ENCODE measurements at places on chromosomes 6 and 20.

DNA sequence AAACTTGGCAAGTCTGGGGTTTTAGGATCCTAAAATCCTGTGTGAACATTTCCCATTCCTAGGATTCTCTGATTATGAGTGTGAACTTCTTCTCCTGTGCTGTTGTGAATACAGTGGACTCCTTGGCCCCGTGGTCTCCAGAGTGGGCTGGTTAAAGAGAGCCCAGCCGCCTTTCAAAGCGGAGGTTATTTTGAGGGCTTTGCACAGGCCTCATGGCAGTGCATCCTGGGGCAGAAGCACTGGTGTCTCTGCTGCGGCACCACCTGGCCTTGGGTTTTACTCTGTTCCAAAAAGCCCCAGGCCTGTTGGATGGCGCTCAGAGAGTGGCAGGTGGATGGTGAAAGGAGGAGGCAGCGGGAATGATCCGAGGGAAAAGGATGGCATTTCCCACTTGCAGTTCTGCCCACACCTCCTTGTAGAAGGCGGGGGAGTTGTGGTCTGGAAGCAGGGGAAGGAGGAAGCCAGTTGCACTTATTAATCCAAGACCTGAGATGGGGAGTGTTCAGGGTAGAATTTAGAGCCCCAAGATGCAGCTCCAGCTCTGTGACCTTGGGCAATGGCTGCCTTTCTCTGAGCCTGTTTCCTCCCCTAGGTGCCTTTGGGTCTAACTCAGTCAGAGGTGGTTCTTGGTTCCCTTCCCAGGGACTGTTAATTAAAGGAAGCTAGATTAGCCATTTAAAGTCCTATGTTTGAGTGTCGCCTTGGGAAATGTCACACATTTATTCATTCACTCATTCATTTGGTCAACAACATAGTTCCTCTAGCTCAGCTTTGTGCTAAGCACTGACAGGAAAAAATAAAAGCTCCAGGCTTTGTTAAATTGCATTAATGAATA is 22.4 kb downstream of the MMP24 start:
- DNase-seq = no peak

DNA sequence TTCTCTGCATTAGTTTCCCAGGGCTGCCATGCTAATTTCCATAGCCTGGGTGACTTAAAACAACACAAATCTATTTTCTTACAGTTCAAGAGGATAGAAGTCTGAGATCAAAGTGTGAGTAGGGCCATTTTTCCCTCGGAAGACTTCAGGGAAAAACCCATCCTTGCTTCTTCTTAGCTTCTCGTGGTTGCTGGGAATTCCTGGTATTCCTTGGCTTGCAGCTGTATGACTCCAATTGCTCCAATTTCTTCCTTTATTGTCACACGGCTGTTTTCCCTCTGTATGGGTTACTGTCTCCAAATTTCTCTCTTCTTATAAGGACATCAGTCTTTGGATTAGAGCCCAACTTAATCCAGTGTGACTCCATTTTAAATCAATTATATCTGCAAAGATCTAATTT is 128.4 kb upstream of the JAG1 start:
- no peak for DNase-seq

DNA sequence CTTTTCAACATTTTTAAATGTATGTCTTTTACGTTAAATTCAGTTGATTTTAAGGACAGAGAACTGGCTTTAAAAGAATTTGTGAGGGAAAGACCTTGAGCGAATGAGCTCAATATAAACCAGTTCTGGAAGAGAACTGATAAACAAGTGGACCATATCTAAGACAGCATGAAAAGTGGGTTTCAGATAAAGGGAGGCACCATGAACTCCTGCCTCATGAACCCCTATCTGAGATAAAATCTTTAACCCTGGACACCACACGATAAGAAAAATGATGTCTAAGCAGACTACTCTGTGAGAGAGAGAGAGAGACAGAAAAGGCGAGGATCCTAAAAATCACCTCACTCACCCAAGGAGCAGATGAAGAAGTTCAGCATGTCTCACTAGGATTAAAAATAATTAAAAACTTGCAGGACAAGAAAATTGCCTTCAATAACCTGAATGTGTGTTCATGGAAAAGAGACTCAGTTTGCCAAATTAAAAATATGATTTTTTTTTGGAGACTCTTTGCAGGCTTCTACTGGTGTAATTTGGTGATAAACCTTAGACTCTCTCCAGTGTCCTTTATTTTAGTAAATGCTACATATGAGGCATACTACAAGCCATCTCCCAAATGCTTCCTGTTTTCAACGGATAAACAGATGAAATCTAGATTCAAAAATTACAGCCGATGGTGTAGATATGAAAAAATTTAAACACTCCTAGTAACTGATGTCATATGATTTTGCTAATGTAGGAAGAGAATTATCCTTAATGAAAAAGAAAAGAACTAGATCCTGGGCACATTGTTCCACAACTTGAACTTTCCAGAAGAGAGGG is 299.5 kb downstream of the ADGB start:
- no peak for DNase-seq

- no peak for DNase-seq
Measured at GRCh38 chr6:131825946-131826345, 18.1 kb downstream of the ENPP1 start.

DNA sequence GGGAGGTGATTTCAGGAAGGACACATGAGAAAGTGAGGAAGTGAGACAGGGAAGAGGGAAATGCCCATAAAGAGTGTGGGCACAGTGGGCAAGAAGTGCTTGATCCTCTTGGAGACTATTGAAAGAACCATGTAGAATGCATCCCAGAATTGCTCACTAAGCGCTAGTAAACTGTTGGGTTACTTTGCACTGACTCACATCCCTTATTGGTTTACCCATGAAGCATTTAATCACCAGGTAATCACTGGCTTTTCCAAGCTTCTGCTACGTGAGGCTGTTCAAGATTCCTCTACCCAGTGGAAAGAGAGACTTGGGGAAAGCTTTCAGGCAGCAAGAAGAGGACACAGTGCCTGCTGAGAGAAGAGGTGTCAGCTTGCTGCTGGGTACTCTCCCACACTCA is 410.0 kb upstream of the JAG1 start:
- DNase-seq = no peak

GRCh38 chr6:166266336-166266735 is 41.9 kb downstream of the PRR18 start:
- no peak for DNase-seq

DNA sequence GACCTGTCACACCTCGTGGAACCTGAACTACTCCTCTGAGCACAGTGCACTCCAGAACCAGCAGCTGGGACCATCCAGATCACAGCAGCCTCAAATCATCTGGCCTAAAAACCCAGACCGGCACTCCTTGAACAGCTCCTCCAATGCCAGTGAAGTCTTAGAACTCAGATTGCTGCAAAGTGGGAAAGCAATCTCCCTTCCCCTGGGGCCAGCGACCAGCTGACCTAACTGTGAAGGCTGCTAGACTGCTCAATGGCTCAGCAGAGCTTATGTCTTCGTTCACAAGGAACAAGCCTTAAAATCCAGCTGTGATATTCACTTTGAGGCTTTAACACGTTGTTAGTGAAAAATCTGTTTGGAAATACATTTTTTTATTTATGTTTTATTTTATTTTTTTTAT is 243.2 kb downstream of the ANKRD60 start:
- DNase-seq = no peak

- DNase-seq = no peak
Measured at GRCh38 chr20:1633535-1633934, 13.7 kb upstream of the SIRPB1 start.

DNA sequence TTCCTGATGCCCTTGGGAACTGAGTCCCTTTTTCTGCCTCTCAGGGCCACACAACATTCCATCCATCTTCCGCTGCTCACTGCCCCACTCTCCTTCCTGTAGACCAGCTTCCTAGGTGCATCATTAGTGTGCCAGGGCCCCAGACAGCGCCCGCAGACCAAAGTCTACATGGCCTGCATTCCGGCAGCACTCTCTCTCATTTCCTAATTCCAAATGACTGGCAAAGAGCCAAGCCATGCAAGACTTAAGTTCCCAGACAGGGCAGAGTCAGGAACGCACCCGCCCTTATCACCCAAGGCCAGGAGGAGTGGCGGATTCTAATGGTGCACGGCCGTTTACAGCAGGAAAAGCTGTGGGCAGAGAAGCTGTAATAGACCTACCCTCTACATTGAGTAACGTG is 159.8 kb upstream of the ARID1B start:
- no peak for DNase-seq

- DNase-seq = no peak
Measured at GRCh38 chr20:1817577-1818211, 77.5 kb upstream of the SIRPA start.

GRCh38 chr20:58790454-58790853 is 60.2 kb downstream of the GNAS-AS1 start:
- DNase-seq = no peak

DNA sequence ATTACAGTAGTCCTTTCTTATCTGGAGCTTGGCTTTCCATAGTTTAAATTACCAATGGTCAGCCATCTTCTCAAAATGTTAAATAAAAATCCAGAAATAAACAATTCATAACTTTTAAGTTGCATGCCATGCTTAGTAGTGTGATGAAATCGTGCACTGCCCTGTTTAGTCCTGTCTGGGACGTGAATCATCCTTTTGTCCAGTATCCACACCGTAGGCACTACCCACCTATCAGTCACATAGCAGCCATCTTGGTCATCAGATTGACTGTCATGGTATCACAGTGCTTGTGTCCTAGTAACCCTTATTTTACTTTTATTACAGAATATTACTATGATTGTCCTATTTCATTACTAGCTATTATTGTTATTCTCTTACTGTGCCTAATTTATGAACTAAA is 924.1 kb downstream of the EYS start:
- no peak for DNase-seq

- no peak for DNase-seq
Measured at GRCh38 chr20:44083220-44083933, 103.6 kb downstream of the JPH2 start.

DNA sequence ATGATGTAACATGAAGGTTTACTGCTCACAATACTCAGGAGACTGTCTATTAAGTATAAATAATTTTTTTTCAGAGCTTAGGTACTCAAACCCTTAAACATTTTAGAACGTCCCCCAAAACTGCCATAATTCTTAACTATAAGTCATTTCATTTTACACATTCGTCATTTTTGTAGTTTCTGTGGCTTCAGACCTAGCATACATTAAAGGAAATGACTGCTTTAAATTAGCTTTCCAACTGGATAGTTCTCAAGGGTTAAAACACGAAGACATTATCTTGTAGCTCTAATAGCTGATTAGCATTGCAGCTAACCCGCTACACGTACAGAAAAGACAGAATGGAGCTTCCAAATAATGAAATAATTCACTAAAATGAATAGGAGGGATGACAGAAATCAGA is 24.9 kb upstream of the PLN start:
- DNase-seq = no peak

DNA sequence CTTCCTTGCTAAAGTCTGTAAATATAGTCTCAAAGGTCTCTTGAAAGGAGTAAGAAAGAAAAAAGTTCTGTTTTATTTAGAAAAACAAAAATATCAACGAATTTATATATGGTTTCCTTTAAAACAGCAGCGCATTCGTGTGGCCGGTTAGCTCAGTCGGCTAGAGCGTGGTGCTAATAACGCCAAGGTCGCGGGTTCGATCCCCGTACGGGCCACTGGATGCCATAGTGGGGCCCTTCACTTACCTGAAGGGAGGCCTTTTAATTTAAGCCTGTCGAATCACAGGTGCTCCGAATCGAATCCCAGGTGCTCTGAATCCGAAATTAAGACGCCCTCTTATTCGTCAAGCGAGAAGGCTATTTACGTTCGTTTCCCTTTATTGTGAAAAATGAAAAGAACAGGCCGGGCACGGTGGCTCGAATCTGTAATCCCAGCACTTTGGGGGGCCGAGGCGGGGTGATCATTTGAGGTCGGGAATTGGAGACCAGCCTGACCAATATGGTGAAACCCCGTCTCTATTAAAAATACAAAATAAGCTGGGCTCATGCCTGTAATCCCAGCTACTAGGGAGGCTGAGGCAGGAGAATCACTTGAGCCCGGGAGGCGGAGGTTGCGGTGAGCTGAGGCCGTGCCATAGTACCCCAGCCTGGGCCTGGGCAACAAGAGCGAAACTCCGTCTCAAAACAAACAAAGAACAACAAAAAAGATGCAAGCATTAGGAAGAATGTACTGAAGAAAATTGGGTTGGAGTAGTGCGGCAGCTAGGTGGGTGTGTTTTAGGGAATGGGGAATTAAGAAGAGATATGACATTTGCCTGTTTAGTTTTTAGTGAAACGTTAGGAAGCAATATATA is 195.8 kb upstream of the ZNF184 start:
- no peak for DNase-seq

DNA sequence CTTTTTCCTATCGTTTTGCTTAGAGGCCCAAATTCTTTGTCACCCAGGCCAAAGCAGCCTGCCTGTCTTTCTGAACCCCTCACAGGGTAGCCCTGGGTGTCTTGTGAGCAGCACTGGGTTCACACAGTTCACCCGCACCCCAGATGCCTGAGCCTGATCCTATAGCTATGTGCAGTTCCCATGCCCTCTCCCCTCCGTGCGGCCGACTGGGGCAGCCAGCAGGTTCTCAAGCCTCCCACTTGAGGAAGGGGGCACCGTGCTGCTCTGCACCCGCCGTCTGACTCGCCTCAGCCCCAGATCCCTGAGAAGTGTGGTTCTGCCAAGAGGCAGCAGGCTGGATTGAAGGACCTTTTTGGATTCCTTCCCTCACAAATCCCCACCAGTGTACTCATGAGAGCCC is 89.0 kb downstream of the PSMB1 start:
- DNase-seq = no peak

GRCh38 chr20:25198663-25199383 is 3.3 kb downstream of the ENTPD6 start:
- DNase-seq = no peak

- no peak for DNase-seq
Measured at GRCh38 chr6:157314705-157315321, 8.5 kb downstream of the TMEM242 start.

- no peak for DNase-seq
Measured at GRCh38 chr6:154161689-154162088, 122.6 kb downstream of the OPRM1 start.

DNA sequence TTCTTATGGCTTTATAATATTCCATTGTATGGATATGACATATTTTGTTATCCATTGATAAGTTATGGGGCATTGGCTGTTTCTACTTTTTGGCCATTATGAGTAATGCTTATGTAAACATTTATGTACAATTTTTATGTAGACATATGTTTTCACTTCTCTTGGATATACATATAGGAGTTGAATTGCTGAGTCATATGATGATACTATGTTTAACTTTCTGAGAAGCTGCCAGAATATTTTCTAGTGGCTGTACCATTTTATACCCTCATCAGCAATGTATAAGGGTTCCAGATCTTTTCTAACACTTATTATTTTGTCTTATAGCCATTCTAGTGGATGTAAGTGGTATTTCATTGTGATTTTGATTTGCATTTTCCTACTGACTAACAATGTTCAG is 23.1 kb downstream of the OTOR start:
- no peak for DNase-seq

- no peak for DNase-seq
Measured at GRCh38 chr6:108669673-108670072, 109.0 kb downstream of the FOXO3 start.

GRCh38 chr6:1094306-1094705 is 217.6 kb upstream of the FOXQ1 start:
- DNase-seq = no peak

- DNase-seq = no peak
Measured at GRCh38 chr6:85516168-85516567, 66.3 kb downstream of the NT5E start.

GRCh38 chr20:46683011-46683667 is 6.1 kb downstream of the TP53RK start:
- no peak for DNase-seq

GRCh38 chr20:16966276-16966880 is 218.2 kb downstream of the OTOR start:
- DNase-seq = no peak
